ENCODE measurements at places on chromosomes 7 and 10. TPM values are rescaled to one million over a fixed set of nuclear protein-coding genes. Genes with fewer than 3 reads are reported as not detected.

GIMAP4 gene
- 0.49 TPM for total RNA-seq

DNA sequence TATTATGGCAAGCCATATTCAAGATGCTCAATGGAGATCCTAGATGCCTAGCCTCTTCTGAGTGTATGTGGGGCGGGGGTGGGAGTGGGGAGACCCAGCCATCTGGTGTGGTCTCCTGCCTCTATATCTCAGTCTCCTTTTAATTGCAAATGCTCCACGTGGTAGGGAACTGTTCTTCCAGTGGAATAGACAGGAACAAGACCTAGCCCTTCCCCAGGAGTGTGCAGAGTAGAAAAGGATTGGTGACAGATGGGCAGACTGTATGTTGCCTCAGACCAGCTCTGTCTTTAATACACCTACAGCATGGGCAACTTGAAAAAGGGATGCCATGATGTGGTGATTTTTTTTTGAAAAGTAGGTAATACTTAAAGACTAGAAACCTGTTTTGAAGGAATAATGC is 12.6 kb downstream of the CYP3A5 start:
- no peaks in the 10 kb centered on the region for H3K27me3 ChIP-seq
- no peak for DNase-seq
- H3K27ac ChIP-seq: no peak overlapping the region
- H3K4me3 ChIP-seq: no peak overlapping the region
- no peaks in the 10 kb centered on the region for H3K36me3 ChIP-seq

DNA sequence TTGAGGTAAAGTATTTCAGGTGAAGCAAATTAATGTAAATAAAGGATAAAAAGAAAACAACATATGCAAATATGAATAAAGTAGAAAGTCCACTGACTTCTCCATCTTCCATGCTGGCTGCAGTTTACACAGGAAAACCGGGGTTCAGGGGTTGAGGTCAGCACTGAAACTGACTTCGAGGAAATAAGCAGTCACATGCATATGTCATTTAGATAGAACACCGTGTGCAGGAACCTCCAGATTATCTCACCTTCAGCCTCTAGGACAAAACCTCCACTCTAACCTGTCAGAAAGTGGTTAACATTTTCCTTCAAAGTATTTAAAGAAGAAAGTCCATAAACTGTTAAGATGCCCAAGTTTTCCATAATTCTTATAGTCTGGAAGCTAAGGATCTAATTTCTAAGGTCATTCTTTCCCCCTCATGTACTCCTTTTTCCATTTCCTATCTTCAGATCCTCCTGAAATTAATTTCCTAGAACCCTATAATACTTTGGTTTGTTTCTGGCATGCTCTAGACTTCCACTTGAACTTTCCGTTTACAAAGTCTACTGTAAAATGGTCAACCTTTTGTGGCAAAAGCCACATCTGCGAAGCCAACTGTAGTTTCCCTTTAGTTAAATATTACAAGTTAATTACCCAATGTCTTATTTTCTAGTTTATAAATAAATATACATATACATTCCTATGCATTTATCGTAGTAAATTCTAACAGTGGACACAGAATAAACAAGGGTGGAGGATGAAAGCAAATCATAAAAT is 173.3 kb downstream of the RAPGEF5 start:
- H3K27ac ChIP-seq: no peak overlapping the region
- H3K36me3 ChIP-seq: no peaks in the 10 kb centered on the region
- no peaks in the 10 kb centered on the region for H3K4me1 ChIP-seq
- no peaks in the 10 kb centered on the region for H3K27me3 ChIP-seq
- H3K4me3 ChIP-seq: no peak overlapping the region

CUBN gene
- total RNA-seq: 1.2 TPM

NEUROD6 gene
- not detected for total RNA-seq

LRMDA gene
- total RNA-seq: 4.8 TPM

- no peak overlapping the region for H3K27ac ChIP-seq
- no peak overlapping the region for H3K4me3 ChIP-seq
- DNase-seq: no peak
- H3K27me3 ChIP-seq: no peaks in the 10 kb centered on the region
Measured at GRCh38 chr10:71390921-71391690, 5.6 kb upstream of the CDH23 start.

MRC1 gene
- 0.37 TPM for total RNA-seq

- H3K27me3 ChIP-seq: no peaks in the 10 kb centered on the region
- no peak for DNase-seq
- 0 out of 2 replicates have a peak, but pooled peaks cover 3% of the 10 kb centered on the region for H3K4me1 ChIP-seq
- no peak overlapping the region for H3K4me3 ChIP-seq
- H3K27ac ChIP-seq: no peak overlapping the region
Measured at GRCh38 chr7:30433082-30433481, 45.5 kb downstream of the NOD1 start.

DNA sequence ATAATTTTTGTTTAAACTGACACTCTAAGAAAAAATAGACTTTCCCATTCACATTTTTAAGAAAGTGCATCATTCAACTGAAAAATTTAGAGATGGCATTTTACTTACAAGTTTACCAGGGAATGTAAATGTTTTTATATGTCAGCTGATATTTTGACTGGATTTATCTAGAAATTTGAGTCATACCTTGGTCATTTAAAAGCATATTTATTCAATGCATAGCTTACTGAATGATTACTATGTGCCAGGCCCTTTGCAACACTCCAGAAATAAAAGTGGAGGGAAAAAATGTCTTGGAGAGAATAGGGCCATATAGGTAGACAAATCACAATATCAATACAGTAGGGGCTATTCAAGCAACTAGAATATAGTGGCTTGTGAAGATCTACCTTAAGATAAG is 98.4 kb upstream of the FAM3C start:
- no peak overlapping the region for H3K4me3 ChIP-seq
- no peaks in the 10 kb centered on the region for H3K36me3 ChIP-seq
- H3K27me3 ChIP-seq: no peaks in the 10 kb centered on the region
- no peak overlapping the region for H3K27ac ChIP-seq
- no peaks in the 10 kb centered on the region for H3K4me1 ChIP-seq

Data from HCT116 (cell line).